ENCODE measurements at places on chromosomes 6 and 20. TPM values are rescaled to one million over a fixed set of nuclear protein-coding genes. Genes with fewer than 3 reads are reported as not detected.

The ACTL10 gene
- not detected for total RNA-seq

The RFX6 gene
- total RNA-seq: not detected

The SLC17A9 gene
- 0.03 TPM for total RNA-seq

The CST1 gene
- total RNA-seq: 2.1 TPM

The MYMX gene
- total RNA-seq: not detected

The ANGPT4 gene
- 0.03 TPM for total RNA-seq
